ENCODE measurements at places on chromosomes 3 and 15.

GRCh38 chr3:144273601-144274000, 302.0 kb downstream of the DIPK2A start:
- DNase-seq: no peak

DNA sequence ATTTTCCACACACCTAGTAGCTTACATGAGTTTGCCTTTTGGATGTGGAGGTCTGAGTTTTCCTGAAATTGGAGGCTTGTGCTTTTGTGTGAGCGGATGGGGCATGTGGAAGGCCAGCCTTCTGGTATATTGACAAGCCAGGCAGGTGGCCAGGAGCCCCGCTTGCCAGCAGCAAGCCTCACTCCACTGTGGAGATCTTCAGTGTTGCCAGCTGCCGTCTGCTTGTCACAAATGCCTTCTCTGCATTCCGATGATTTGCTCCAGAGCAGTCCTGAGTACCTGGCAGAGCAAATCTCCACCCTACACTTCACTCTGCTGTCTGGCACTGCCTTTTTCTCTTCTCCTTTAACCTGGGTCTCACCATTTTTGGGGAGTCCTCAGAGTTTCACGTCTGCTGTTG, 29.1 kb upstream of the CHST2 start:
- DNase-seq: no peak

GRCh38 chr15:73233623-73234022, 135.1 kb downstream of the HCN4 start:
- no peak for DNase-seq

GRCh38 chr15:66885281-66885915, 180.0 kb upstream of the SMAD3 start:
- no peak for DNase-seq

DNA sequence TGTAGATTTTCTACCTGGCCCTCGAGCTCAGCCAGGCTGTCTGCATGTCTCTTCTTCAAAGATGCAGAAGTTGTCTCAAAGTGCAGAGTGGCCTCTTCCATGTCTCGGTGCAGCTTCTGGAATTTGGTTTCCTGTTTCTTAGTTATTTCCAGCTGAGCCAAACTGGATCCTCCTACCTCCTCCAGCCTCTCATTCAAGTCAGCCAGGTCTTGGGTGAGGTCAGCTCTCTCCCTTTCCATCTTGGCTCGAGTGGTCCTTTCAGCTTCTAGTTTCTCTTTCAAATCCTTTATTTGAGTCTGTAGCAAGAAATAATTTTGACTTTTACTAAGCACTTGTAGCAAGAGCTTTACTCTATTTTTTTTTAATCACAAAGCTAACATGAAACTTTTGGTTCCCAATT, 81.8 kb downstream of the MYH15 start:
- DNase-seq: no peak

- DNase-seq: no peak
Measured at GRCh38 chr15:80055933-80056332, 3.5 kb upstream of the ZFAND6 start.

- DNase-seq: no peak
Measured at GRCh38 chr3:100402256-100402655, 917 bp downstream of the LNP1 start.

GRCh38 chr3:102104033-102104432, 254.7 kb downstream of the NFKBIZ start:
- DNase-seq: no peak

GRCh38 chr3:188546835-188547670, 393.1 kb downstream of the LPP start:
- DNase-seq: no peak

DNA sequence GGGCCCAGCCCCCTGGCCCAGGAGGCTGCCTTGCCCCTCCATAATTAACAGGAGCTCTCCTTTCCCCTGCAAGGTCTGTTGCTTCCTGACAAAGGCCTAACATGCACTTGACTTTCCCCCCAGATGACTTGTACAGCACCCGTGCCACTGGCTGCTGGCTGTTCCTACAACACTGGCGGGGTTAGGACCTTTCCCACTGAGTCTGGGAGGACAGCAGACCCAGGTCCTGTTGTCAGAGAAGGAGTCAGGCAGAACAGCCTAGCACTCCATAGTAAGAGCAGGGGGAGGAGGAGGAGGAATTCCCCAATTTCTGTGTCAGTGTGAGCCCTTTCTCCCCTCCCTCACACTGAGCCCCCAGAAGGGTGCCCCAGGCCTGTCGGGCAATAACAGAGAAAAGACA, 99.2 kb downstream of the CORO2B start:
- no peak for DNase-seq

GRCh38 chr15:29090617-29091466, 178.8 kb downstream of the NSMCE3 start:
- peak; percentile 38 for DNase-seq

DNA sequence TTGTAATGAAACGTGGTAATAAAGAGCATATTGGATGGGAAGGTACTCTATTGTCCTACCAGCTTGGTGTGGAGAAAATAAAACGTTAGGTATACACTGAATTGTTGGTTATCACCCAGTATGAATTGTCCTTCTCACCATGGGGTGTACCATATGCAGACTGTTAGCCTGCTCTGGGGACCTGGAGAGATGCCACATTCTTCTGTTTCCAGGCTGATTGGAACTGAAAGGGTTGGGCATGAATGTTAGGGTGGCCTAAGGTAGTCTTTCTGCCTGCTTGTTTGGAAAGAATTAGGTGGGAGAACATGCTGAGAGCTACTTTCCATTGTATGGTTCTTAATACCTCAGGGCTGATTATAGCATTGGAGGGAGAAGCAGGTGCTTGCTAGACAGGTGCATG, 340.6 kb downstream of the PTPRG start:
- DNase-seq: no peak

- no peak for DNase-seq
Measured at GRCh38 chr15:57041416-57041815, 123.0 kb downstream of the TCF12 start.

Measured in progenitor cell of endocrine pancreas (in vitro differentiated cells).